PC-3 (cell line): ENCODE measurements at places on chromosomes 16 and 17. TPM values are rescaled to one million over a fixed set of nuclear protein-coding genes. Genes with fewer than 3 reads are reported as not detected.

Gene OR3A3
- not detected in 2 replicates for total RNA-seq

Gene FAM20A
- 0.11 and 0.17 TPM in 2 replicates for total RNA-seq

Gene NPIPA8
- not detected in 2 replicates for total RNA-seq

Gene NOG
- 23.9 and 30.6 TPM in 2 replicates for total RNA-seq

Gene INCA1
- total RNA-seq: not detected in 2 replicates

Gene ASGR1
- total RNA-seq: 0.95 and 2.2 TPM in 2 replicates

Gene KRT25
- total RNA-seq: not detected in 2 replicates

Gene GP1BA
- not detected in 2 replicates for total RNA-seq

Gene NEUROD2
- not detected in 2 replicates for total RNA-seq

Gene CLEC3A
- not detected in 2 replicates for total RNA-seq

Gene DEXI
- total RNA-seq: 36.1 and 43.2 TPM in 2 replicates

Gene EMP2
- 33.9 and 38.7 TPM in 2 replicates for total RNA-seq

Gene LPO
- total RNA-seq: not detected in 2 replicates

Gene RAB26
- 4.6 and 5.6 TPM in 2 replicates for total RNA-seq

Gene CORO1A
- 8.4 and 10.3 TPM in 2 replicates for total RNA-seq

Gene ZDHHC7
- 37.0 and 42.1 TPM in 2 replicates for total RNA-seq

Gene ABCA10
- total RNA-seq: 0.12 and 0.47 TPM in 2 replicates

Gene PRSS8
- 18.0 and 23.4 TPM in 2 replicates for total RNA-seq

Gene ANKFN1
- total RNA-seq: not detected in 2 replicates

Gene CDR2L
- 35.8 and 50.9 TPM in 2 replicates for total RNA-seq

Gene RASL10B
- 0.52 and 0.77 TPM in 2 replicates for total RNA-seq

Gene KRT36
- not detected in 2 replicates for total RNA-seq

Gene GAS2L2
- total RNA-seq: not detected in 2 replicates

Gene MYCBPAP
- total RNA-seq: 0.29 and 1.9 TPM in 2 replicates

Gene GPR139
- total RNA-seq: not detected in 2 replicates

Gene ACSM2B
- not detected in 2 replicates for total RNA-seq

Gene STH
- not detected in 2 replicates for total RNA-seq

Gene LAT
- total RNA-seq: 0.29 and 1.0 TPM in 2 replicates

Gene ESRP2
- total RNA-seq: 46.9 and 48.1 TPM in 2 replicates

Gene ZNF624
- total RNA-seq: 1.9 and 3.5 TPM in 2 replicates

Gene SLC6A4
- total RNA-seq: not detected in 2 replicates

Gene SLC47A1
- 0.12 and 0.15 TPM in 2 replicates for total RNA-seq

Gene EIF3CL
- total RNA-seq: 47.6 and 80.4 TPM in 2 replicates

Gene C17orf113
- 0.62 and 1.8 TPM in 2 replicates for total RNA-seq

Gene MARCHF10
- total RNA-seq: not detected in 2 replicates

Gene ARHGAP44
- total RNA-seq: 0.40 and 1.1 TPM in 2 replicates

Gene BAHCC1
- 9.9 and 16.9 TPM in 2 replicates for total RNA-seq

Gene SCARF1
- total RNA-seq: 0.73 and 0.81 TPM in 2 replicates

Gene TSPAN10
- total RNA-seq: 3.5 and 3.9 TPM in 2 replicates

Gene TAF1C
- total RNA-seq: 21.8 and 28.0 TPM in 2 replicates

Gene GDPD3
- 2.2 and 3.4 TPM in 2 replicates for total RNA-seq

Gene SPATA22
- total RNA-seq: 1.8 TPM in 1 of 2 replicates, not detected in the other
